ENCODE measurements at places on chromosomes 4 and X.

GRCh38 chr4:180084561-180084960 lies 2158.6 kb upstream of the TENM3 start:
- DNase-seq = no peak

DNA sequence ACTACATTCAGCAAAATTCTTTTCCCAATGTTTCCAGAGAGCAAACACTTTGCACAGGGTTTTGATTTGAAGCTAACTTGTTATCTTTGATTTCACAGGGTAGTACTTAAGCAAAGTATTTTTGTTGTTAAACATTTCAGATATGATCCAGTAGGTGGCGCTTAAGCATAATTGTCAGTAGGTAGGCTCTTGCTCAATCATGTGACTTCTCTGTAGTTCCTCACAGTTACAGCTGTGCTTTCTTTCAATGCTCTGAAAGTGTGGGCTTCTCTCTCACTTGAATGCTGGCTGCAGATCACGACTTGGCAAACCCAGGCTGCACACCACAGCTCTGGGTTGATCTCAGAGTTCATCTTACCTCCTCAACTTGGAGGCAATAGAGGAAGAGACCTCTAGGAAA lies 1016.5 kb downstream of the SH3BGRL start:
- peak; percentile 17 for DNase-seq

DNA sequence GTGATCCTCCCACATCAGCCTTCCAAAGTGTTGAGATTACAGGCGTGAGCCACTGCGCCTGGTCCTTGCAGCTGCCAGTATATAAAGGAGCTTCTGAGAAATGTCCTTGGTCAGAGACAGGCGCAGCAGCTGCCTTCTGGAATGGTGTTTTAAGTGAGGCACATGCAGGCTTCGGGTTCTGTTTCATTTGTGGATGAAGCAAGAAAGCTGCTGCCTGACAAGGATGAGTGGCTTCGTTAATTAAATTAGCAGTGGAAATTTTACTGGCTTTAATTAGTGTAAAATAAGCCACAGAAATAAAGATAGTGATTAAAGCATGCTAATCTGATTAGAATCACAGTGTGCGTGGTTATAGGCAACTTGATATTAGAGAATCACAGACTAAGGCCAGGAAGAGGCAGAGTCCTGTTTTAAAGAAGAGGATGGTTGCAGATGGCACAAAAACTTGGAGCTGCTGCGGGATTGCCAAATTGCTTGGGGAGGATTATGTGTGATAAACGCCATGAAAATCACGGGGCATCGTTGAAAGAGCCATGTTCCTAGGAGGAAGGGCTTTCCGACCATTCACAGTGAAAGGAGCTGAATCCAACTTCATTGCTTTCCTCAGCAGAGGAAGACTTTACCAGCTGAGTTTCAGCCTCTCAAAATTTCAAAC lies 348.4 kb upstream of the FAT1 start:
- no peak for DNase-seq

DNA sequence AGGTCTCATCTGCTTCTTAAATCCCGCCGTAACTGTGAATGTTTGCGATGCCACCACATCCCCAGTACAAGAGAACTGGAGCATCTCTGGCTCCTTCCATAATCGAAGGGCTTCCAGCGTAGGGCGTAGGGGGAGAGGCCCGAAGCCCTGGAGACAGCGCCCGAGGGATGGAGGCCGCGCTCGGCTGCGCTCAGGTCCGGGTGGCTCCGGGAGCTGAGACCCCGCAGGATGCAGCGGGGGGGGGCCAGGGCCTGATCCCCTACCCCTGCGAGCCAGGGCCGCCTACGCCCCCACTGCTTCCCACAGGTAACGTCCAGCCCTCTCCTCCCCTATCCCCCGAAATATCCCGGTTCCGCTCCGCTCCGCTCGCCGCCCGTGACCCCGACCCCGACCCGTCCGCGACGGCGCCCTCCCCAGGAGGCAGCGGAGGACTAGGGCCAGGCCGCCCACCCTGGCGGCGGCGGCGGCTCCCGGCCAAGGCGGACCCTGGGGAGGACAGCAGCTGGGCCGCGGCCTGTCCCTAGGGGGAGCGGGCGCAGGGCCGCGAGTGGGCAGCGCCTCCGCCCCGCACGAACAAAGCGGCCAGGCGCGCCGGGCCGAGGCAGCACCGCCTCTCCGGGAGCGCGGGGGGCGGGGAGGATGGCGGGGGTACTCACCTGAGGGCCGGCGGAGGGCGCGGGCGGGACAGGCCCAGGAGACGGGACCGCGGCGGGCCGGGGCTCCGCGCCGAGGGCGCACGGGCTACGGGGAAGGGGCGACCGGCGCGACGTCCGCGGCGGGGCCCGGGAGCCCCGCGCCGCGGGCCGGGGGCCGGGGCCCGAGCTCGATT lies 723 bp downstream of the WDFY3 start:
- peak; percentile 41 for DNase-seq

- DNase-seq = no peak
These were observed 249.8 kb upstream of the AADAT start for GRCh38 chr4:170339522-170339921.

- DNase-seq = no peak
These were observed 19.7 kb downstream of the SHROOM2 start for GRCh38 chrX:9805956-9806355.

- no peak for DNase-seq
These were observed 33.8 kb downstream of the PPARGC1A start for GRCh38 chr4:23855912-23856605.

GRCh38 chr4:54484383-54484782 lies 173.4 kb upstream of the KIT start:
- peak; percentile 29 for DNase-seq

DNA sequence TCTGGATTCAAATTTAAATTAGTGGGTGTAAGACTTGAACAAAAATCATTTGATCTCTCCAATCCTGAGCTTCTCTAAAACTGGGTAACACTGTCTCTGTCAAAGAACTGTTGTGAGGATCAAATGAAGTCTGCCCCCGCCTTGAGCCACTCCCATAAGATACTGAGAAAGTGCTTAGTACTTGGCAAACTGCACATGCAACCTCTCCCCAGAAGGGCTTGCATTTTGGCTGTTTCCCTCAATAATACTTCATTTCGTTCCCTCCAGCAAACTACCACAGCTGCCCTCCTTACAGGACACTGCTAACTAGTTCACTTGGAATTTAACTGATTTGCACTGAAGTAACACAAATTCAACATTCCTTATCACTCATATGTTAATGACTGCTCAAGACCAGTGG lies 79.8 kb downstream of the APBB2 start:
- DNase-seq = no peak
